NCI-H1105 treated with DMSO at 0.1 percent for 48 hours (cell line): ENCODE measurements at places on chromosomes 5 and 9.
A peak's percentile ranks its signal among the peaks of the same experiment; 100 is the strongest.

DNA sequence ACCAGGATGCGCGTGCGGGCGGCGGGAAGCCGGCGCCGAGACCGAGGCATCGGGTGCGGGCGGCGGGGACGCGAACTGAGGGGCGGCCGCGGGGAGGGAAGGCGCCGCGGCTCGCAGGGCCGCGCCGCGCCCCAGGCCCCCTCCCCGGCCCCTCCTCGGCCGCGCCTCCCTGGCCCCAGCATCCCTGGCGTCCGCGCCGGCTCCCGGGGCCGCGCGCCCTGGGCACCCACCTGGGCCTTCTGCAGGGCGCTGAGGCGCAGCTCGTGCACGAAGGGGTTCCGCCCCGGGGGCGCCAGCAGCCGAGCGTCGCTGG, 324 bp downstream of the LPCAT1 start:
- DNase-seq: peak; percentile 48

DNA sequence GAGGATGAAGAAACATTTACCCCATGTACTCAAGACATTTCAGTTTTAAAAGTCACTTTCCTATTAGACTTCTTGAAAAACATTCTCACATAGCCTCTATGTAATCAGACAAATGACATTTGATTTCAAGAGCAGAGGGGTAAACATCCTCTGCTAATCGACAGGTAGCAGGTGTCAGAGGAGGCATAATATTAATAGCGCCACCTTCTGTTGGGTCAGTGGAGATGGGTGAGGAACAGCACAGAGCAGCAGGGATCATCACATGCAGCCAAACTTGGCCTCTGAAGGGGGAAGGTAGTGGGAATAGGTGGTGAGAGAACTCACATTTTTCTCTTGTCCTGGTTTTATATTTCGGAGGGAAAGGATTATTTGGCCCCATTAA, 3.3 kb upstream of the LSM11 start:
- DNase-seq: peak; percentile 1

GRCh38 chr5:66717455-66718373, 121.5 kb downstream of the MAST4 start:
- DNase-seq: peak; percentile 44

- DNase-seq: peak; percentile 8
These were observed 58.1 kb downstream of the DMRT1 start for GRCh38 chr9:899440-900184.

DNA sequence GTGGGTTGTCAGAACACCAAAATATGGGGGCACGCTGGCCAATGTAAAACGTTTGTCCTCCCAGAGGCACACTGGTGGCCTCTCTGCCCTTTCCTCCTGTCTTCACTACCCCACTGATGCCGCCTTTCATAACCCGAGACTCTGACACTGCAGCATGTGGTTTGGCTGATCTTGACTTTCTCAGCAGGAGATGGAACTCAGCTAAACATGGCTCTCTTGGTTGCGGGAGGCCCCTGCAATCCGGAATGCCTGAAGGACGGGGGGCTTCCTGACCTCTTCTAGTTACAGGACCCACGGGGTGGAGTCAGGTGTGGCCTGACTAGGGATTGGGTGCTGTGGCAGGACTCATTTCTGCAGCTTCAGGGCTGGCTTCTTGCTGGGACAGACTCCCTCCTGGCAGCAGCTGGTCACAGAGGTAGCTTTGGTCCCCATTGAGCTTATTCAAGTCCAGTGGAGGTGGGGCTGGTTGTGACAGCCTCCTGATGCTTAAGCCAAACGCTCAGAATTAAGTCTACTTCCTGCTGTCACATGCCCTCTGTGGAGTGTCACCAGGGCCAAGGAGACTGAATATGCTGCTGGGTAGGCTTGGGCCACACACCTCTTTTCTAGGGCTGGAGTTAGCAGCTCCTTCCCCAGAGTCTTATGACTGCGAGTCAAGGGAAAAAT, 44.2 kb downstream of the NXNL2 start:
- DNase-seq: no peak

DNA sequence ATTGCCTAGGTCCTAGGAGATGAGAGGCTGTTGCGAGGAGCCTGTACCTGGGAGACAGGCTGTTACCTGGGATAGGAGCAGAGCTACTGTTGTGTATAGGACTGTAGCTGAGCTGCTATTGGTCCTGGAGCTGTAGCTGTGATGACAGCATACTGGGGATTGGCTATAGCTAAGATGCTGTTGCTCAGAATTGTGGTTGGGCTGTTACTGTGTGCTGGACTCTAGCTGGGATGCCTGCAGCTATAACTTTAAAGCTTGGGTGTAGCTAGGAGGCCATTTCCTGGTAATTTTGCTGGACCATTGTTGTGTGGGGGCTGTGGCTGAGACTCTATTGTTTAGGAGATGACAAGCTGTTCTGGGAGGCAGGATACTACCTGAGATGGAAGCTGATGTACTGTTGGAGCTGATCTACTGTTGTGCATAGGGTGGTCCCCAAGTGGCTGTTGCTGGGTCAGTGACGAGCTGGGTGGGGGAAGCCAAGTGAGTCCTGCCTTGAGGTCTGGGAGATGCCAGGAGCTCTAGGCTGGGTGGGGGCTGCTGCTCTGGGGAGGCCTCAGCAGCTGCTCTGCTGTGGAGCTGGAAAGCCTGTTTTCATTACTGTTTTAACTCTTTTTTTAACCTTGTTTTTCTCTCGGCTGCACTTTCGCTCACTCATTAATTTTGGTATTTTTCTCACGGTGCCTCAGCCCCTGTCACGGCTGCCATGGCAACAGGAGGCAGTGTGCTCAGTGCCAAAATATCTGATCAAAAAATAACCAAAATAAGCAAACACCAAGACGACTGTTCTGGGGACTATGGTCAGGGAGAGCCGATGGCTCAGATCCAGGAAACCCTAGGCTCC, 3.0 kb upstream of the PCDH1 start:
- DNase-seq: no peak

DNA sequence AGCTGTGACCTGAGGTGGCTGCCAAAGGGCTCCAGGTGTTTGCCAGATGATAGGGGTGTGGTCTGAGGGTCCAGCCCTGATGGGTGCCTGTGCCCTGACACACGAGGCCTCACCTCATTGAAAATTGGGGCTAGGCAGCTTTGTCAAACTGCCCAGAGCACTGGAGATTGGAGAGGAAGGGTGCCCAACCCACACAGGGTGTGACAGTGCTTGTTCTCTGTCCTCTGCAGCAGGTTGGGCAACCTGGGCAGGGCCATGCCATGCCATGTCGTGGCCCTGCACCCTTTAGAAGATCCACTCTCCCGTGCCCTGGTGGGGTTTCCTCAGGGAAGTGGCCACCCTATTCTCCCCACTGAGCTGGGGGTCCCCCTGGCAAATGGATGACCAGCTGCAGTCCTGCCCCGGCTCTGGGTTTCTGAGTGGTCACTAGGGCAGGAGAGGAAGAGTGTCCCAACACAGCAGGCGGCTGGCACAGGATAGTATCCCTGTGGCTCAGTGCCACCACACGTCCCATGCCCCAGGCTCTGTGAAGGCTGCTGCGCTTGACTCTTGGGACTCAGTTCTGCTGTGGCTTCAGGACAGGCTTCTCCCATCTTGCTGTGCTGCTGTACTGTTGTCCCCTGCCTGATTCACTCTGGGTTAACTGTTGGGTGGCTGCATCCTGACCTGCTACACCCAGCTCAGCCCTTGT, 100.8 kb upstream of the PITX1 start:
- DNase-seq: no peak

GRCh38 chr9:35727676-35728040, 4.3 kb downstream of the TLN1 start:
- DNase-seq: no peak

DNA sequence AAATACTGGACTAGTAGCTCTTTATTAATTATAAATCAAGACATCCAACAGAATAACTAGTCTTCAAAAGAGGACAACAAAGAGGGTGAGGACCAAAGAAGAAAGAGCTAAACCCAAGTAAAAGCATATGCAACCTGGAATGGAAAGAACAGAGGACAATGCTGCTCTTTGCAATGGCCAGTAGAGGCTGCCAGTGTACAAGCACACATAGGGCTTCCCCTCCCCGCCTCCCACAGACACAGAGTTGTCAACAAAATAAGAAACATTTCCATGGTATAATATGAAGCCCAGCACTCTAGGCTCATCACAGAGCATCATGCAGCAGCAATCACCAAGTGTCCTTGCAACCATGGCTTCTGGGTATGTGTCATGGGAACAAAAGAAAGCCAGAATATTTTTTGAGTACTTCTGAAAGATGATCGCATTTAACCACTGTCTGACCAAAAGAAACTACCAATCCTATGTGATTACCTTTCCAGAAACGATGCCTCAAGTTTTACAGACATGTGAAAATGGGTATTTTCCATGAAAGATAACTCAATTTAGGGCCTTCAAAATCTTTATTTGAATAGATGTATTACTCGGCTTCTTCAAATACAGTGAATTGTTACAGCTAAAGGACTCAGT, 58.1 kb downstream of the RFX3 start:
- DNase-seq: peak; percentile 59

DNA sequence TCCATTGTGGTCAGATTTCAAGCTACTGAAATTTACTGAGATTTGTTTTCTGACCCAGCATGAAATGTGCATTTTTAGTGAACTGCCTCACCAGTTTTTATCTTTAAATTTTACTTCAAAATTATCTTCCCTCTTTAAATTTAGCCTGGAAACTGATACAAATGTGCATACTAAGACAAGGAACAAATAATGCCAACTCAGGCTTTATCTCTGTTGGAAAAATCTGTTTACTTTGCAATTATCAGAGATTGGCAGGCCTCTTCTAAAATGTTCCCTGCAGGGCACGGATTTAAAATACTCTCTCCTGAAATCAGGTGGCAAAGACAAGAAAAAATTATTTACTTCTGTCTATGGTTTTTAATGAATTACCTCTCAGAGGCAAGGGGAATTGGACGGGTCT, 151.0 kb upstream of the PTCH1 start:
- DNase-seq: peak; percentile 67

DNA sequence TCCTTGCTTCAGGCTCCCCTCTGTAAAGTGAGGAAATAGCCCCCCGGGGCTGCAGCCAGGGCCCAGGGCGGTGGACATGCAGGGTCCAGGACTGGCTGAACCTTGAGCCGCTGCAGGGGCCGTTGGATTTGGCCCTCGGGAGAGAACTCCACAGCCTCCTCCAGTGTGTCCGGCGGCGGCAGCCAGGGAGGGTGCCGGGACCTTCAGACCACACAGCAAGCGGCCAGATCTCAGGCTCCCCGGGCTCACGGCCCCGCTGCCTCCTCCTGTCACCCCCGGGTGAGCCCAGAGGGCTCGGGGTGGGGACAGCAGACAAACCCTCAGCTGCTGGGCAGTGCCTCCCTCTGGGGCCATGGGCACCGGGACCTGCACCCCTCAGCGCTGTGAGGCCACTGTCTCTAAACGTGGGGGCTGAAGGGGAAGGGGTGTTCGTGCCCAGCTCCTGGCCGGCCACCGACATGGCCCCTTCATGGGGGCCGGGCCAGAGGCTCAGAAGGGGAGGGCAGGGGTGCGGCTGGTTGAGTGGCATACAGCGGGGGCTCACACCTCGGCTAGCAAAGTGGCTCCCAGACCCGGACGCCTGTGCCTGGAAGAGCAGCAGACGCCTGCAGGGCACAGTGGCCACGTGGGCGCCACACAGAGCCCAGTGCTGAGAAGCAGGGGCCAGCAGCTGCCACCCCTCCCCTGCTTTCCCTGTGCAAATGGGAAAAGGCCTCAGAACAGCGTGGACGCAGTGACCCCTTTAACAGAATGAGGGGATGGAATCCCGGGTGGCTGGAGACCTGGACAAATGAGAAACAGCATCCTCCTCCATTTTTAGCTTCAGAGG, 19.7 kb downstream of the SLC9A3 start:
- DNase-seq: no peak
